Naive thymus-derived CD8-positive, alpha-beta T cell (primary cell): ENCODE measurements at places on chromosomes 2 and 18. TPM values are rescaled to one million over a fixed set of nuclear protein-coding genes. Genes with fewer than 3 reads are reported as not detected.

The SRD5A2 gene
- not detected for total RNA-seq

The G6PC2 gene
- total RNA-seq = not detected

The ADAM23 gene
- not detected for total RNA-seq

The UGT1A4 gene
- total RNA-seq = not detected

The TFPI gene
- not detected for total RNA-seq

GRCh38 chr18:34709750-34710441, at the start of gene DTNA:
Gene DTNA (plus strand): TSS chr18:34710298. CDS start chr18:34755977, 45,679 bp downstream.
- DNase-seq = no peak

GRCh38 chr2:225494100-225494459, 94.6 kb downstream of the NYAP2 start:
- no peak for DNase-seq

DNA sequence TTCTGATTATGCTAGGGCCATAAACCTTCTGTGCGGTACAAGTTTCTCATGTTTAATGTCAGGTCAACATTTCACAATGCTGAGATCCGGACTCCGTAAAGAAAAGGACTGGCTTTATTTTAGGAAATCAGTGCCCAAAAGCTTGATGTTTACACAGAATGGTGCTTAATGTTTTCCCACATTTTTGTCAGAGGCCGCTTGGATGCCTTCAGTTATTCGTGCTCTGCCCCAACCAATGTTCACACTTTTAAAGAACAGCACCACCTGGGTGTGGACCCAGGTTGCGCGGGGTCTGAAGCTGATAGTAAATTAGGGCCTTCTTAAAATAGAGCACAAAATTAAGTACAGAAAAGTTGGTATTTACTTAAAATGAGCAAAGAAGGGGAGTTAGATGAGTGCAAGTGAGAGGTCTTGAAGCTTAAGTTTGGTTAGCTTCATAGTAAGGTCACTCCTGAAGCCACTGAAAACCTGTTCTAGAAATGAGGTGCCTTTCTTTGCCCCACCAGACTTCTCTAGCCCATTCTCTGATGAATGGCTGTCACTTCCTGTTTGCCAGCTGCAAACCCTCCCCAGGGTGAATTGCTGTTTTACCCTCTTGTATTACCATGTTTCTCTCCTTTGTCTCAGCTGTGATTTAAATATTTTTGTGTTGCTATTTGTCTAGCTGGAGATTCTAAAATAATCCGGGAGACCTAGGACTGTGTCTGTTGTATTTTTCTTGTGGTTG, 20.5 kb downstream of the SLC3A1 start:
- DNase-seq = no peak

GRCh38 chr2:234544659-234545611, 48.1 kb upstream of the ARL4C start:
- DNase-seq = peak; percentile 69

The DAPL1 gene
- not detected for total RNA-seq

DNA sequence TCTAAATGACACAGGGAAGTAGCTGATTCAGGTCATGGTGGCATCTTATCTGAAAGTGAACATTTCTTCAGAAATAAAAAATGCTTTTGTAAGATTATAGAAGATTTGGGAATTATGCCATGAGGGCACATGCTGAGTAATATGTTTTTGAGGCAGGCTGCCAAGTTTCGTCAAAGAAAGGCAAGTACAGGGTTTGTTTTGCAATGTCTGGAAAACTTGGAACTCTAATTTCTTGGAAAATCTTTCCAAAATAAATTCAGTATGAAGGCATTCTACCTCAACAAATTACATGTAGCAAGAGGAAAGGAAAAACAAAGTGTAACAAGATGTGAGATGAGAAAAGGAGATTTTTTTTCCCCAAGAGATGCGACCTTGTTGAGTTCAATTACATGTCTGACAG, 167.7 kb downstream of the PLCL1 start:
- no peak for DNase-seq

DNA sequence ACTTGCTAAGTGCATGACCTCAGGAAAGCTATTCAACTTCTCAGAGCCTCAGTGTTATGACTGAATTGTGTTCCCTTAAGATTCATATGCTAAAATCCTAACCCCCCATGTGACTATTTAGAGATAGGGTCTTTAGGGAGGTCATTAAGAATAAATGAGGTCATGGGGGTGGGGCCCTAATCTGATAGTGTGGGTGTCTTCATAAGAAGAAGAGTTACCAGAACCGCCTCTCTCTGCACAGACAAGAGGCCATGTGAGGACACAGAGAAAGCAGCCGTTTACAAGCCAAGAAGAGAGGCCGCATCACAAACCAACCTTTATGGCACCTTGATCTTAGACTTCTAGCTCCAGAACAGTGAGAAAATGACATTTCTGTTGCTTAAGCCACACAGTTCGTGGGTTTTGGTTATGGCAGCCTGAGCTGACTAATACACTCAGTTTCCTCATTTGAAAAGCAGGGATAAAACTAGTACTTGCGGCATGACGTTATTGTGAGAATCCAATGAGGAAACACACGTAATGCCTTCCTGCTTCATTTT, 9.9 kb downstream of the SH2D6 start:
- DNase-seq = no peak

The CD207 gene
- total RNA-seq = not detected

The ICOS gene
- 31.9 TPM for total RNA-seq

DNA sequence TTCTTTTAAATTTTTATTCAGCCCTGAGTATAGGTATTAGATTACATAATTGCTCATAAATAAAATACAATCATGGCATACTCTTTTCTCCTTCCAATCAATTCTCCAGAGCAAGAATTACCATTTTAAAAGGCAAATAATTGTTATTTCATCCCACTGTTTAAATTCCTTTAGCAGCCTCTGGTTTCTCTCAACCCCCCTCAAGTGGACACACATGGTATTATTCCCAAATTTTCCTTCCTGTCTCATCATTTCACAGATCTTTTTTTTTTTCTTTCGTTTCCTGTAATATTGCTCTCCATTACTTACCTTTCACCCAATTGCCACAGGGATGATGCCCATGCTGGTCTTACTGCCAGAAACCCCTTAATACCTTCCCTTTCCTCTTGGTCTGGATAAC, 385.2 kb downstream of the RIT2 start:
- DNase-seq = no peak

DNA sequence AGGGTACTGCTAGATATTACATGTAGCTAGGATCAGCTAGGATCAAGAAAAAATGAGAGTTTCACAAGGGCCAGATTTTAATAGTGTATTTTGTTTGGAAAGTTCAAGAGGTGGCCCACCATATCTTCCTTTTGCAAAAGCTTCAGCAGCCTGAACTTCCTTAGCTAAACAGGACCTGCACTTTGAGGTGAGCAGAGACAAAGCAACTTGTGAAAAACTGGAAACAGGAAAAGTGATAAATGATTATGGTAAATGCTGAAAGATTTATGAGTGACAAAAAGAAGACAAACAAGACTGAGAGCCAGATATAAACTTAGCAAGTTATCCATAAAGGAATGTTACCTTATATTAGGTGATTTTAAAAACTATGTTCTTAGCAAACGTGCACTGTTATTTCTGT, 123.6 kb downstream of the ZNF521 start:
- DNase-seq = no peak

DNA sequence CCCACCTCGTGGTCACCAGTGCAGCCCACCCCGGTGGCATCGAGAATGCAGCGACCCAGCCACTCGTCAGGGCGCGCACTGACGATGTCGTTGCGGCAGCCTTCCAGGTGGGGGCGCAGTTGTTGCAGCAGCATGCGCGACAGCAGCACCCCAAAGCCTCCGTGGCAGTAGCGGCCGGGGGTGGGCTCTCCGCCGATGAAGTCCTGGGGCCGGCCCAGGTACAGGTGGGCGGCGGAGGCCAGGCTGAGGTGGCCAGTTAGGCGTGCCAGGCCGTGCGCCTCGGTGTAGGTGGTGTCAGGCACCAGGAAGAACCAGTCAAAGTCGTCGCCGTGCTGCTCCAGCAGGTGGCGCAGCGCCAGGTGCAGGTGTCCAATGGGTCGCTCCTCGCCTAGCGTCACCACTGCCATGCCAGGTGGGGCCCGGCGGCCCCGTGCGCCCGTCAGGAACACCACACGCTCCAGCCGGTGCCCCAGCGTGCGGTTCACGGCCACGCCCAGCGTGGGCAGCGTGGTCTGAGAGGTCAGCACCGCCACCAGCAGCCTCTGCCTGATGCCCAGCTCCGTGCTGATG, 1.9 kb downstream of the CHPF start:
- DNase-seq = peak; percentile 92

The HJURP gene
- not detected for total RNA-seq

DNA sequence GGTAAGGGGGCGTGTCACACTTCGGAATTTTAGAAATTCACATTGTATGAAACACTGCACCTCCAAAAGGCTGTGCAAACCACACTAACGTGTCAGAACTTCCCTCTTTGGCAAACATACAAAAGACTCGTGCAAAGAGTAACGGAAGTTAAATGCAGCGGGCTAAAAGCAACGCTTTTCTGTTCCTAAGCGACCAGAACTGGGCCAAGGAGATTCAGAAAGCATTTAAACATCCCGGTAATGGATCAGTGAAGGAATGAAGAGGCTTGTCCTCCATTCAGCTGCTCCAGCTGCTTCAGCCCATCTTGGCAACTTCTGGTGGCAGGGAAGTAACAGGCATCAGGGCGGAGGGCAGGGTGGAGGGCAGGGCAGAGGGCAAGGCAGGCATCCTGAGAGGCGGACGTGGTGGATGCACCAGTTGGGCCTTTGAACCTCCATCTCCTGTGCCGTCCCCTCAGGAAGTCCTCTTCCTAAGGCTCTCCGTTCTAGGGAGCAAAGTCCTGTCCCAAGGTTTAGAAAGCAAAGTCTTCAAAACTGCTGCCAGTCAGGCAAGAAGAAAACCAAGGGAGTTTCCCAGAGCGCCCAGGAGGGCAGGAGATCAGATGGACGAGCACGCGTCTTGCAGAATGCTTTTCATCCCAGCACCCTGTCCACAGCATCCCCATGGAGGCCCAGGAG, 230.7 kb downstream of the ZNF516 start:
- DNase-seq = no peak

GRCh38 chr18:79952456-79952995, 1.1 kb upstream of the SLC66A2 start:
- DNase-seq = no peak

The SERPINB11 gene
- not detected for total RNA-seq

DNA sequence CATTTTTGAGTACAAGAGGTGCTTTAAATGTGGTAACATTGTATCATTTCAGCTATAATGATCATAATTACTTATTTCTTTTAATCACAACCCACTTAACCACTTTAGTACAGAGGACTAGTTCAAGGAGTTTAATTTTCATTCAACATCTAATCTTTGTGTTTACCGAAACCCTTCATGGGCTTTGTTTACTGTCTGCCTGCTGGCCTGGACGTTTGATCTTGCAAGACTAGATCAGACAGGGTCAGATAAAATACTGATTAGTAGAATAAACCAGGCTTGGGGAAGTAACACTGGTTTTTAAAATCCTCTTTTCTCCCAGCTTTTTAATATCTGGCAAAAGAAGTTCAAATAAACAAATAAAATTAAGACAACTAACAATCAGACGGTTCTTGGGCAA, 93.6 kb downstream of the SATB2 start:
- DNase-seq = no peak
